ENCODE measurements at places on chromosomes 5 and 9.

- DNase-seq = no peak
Measured at GRCh38 chr9:684054-684890, 157.2 kb upstream of the DMRT1 start.

GRCh38 chr9:127841087-127841835 is 13.2 kb downstream of the ENG start:
- no peak for DNase-seq

DNA sequence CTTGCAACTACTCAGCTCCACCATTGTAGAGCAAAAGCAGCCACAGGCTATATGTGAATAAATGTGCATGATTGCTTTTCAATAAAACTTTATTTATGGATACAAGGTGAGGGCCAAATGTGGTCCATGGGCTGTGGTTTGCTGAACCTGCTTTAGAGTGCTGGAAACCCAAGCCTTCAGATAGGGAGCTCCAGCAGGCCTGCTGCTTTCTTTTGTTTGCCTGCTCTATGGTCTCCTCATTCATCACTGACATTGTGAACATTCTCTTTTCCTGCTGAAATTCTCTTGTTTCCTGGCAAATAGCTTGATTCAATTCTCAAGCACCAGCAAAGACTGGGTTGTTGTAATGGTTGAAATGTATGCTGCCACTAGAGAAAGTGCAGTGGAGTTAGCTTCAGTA is 26.0 kb downstream of the EGFLAM start:
- no peak for DNase-seq

GRCh38 chr5:76548525-76549229 is 74.5 kb downstream of the F2RL2 start:
- DNase-seq = no peak

DNA sequence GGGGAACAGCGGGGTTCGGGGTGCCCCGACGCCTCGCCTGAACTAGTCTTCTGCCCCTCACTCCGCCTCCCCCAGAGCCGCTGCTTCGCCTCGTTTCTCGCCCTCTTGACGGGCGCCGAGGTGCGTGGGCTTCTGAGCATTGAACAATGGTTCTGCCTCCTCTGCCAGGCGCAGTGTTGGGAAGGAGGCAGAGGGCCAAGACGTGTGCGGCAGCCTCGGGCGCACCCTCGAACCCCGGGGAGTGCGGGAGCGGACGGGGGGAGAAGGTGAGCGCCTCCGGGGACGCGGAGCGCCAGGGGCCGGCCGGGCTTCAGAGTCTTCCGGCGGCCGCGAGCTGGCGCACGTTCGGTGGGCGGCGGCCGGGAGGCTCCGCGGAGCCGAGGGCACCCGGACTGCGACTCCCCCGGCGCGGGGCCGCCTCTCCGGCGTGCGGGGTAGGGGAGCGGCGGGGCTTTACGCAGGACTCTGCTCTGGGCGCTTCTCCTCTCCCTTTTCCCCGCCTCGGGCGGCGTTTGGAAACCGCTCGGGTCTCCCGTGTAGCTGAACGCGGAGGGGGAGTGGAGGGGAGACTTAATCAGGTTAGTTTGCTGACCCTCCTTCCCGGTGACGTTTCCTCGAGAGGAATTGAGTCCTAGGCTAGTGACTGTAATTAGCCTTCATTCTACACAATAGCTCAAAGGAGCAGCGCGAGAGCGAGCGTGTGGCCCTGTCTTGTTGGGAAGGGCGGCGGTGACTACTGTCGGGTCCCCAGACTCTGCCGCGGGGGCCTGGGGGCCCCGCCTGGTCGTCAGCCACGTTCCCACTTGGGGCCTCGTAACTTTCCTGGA is 1.1 kb downstream of the VLDLR start:
- no peak for DNase-seq

DNA sequence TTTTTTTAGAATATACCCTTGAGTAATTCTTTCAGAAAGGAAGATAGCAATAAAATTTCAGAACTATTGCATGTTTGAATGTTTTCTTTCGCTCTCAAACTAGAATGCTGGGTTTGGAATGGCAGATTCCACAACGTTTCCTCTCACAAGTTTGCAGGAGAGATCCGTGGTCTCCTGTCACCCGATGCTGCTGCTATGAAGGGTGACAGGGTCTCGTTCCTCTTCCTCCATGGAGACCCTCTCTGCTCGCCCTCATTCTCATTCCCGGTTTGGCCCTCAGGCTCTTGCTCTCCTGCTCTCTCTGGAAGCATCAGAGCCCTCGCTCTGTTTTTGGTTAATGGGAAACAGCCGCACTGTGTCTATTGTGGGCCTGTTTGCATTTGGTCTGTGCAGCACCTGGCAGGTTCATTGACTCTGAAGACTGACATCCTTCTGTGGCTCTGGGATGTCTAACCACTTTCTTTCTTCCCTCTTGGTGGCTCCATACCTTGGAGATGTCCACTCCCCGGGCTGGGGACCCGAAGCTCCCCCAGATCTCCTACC is 12.6 kb upstream of the FAM163B start:
- DNase-seq = no peak

- no peak for DNase-seq
Measured at GRCh38 chr9:127873886-127874285, 3.6 kb downstream of the AK1 start.

DNA sequence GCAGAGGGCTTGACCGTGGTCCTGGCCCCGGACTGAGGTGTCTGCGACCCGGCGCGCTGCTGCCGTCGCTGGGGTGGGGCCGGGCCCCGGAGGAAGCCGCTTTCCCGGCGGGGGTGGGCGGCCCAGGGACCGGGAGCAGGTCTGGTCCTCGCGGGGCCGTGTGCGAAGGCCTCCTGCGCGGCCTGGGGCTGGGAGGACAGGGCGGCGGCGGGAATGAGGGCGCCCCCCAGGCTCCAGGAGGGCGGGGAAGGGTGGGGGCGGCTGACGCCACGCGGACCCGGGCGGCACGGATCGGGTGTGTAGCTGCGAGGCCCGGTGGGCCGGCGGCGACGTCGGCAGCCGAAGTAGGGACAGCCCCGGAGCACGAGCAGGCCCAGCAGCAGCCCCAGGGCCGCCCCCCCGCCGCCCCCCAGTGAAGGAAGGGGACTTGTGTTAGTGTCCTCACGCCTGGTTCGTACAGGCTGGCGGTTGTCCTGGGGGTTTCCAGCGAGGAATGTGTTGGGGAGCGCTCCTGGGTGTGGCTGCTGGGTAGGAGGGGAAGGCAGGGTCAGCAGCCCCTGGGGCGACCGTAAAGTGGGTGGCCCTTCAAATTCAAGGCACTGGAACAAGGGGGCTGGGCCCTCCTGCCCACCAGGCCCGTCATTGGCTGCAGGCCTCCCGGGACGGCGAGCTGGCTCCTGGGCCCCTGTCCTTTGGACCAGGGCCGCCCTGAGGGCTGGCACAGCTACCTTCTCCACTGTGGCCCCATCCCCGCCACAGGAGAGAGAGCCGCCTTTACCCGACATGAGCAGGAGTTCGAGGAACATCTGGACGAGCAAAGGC is 597 bp upstream of the TMEM250 start:
- DNase-seq = no peak
